ENCODE measurements at places on chromosomes 1 and 21.

- peak; percentile 20 for DNase-seq
Observed at GRCh38 chr1:218299416-218299815, 14.3 kb downstream of the RRP15 start.

- DNase-seq: no peak
Observed at GRCh38 chr21:32325706-32326105, 27.1 kb downstream of the MRAP start.

DNA sequence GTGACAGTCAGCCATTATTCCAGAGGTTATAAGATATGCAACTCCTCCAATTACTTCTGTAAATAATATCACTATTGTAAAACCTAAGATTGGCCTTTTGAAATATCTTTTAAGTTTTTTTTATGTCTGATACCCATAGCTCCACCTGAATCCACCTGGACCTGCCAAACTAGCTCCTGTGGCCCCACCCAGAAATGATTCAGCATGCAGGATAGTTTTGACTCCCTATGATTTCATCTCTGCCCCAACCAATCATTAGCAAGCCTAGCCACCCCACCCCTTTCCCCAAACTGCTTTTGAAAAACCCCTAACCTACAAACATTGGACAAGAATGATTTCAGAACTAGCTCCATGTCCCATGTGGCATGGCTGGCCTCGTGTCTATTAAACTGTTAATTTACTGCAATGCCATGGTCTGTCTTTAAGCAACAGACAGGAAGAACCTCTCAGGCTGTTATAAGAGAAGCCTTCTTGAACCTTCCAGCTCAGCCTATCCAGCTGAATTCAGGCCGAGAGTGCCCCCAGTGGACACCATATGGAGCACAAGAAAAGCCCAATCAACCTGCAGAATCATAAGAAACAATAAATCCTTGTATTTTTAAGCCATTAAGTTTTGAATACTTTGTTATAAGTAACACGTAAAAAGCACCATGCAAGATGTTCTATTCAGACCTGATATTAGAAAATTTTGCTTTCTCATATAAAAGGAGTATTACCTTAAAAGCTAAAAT, 263.0 kb upstream of the ZRANB2 start:
- DNase-seq: no peak

DNA sequence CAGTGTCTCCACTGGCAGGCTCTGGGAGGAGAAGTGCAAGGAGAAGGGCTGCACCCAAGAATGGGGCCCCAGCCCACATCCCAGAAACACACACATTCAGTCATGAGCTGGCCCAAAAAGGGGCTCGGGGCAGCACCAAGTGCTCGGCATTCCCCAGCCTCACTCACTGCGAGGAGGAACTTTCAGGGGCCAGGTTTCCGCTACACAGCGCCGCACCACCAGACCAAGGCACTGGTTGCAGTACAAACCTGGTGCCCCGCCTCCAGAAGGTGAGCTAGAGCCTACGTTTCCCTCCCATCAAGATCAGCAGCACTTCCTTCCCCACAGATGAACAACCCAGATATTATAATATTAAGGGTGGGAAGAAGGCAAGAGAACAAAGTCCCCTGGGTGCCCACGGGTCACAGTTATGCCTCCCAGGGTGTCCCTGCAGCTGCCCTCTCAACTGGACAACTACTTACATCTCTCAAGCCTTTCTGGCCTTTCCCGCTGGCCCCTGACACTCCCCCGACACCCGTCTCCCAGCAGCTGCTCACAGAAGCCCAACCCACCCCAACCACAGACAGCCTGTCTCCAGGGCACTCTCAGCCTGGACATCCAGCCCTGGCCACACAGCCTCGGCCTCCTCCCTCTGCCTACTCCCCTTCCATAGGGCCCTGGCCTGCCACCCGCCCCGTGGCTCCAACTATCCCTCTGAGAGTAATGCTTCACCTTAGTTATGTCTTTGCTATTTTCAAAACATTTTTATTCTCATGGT, 3.8 kb downstream of the PBXIP1 start:
- DNase-seq: no peak

GRCh38 chr21:37208056-37208721, 58.9 kb downstream of the VPS26C start:
- DNase-seq: no peak

- no peak for DNase-seq
Observed at GRCh38 chr1:210588946-210589345, 260.2 kb downstream of the HHAT start.

Measured in smooth muscle cell of the brain vasculature (primary cell).